Right atrium auricular region (tissue), 2 donors: ENCODE measurements at places on chromosomes 6 and 20. TPM values are rescaled to one million over a fixed set of nuclear protein-coding genes. Genes with fewer than 3 reads are reported as not detected.

Gene CLVS2
- not detected for total RNA-seq

Gene RAET1L
- not detected for total RNA-seq

Gene PAK1IP1
- total RNA-seq: 9.0 TPM

Gene GCNT2
- 3.3 TPM for total RNA-seq

GRCh38 chr6:129539032-129539431 is 170.9 kb downstream of the ARHGAP18 start:
- no peak overlapping the region for H3K27ac ChIP-seq
- no peak overlapping the region for H3K4me3 ChIP-seq
- no peaks in the 10 kb centered on the region for H3K27me3 ChIP-seq
- no peaks in the 10 kb centered on the region for H3K4me1 ChIP-seq

- no peak for DNase-seq
- no peaks in the 10 kb centered on the region for H3K27me3 ChIP-seq
- no peaks in the 10 kb centered on the region for H3K4me1 ChIP-seq
- no peaks in the 10 kb centered on the region for H3K36me3 ChIP-seq
These were observed 36.5 kb downstream of the SYTL3 start for GRCh38 chr6:158686311-158686710.

GRCh38 chr6:135707426-135707825 is 144.1 kb upstream of the PDE7B start:
- H3K36me3 ChIP-seq: no peaks in the 10 kb centered on the region
- no peak for DNase-seq
- H3K27me3 ChIP-seq: no peaks in the 10 kb centered on the region
- no peak overlapping the region for H3K27ac ChIP-seq
- no peak overlapping the region for H3K4me3 ChIP-seq

GRCh38 chr20:38445901-38446425 is 10.8 kb upstream of the SNHG17 start:
- H3K27ac ChIP-seq: peak overlapping the region; percentile 82
- no peak for DNase-seq
- no peaks in the 10 kb centered on the region for H3K27me3 ChIP-seq
- peaks cover 14% of the 10 kb centered on the region for H3K4me1 ChIP-seq
